Activated CD4-positive, CD25-positive, alpha-beta regulatory T cell treated with anti-CD3 and anti-CD28 coated beads, Interleukin-2, amount 50 U/mL, for 16 hours (primary cell): ENCODE measurements at places on chromosomes 5 and 9.

- no peak for DNase-seq
These were observed 200.6 kb upstream of the ZNF618 start for GRCh38 chr9:113675475-113675941.

- no peak for DNase-seq
These were observed 4.3 kb upstream of the C7 start for GRCh38 chr5:40904994-40905306.

DNA sequence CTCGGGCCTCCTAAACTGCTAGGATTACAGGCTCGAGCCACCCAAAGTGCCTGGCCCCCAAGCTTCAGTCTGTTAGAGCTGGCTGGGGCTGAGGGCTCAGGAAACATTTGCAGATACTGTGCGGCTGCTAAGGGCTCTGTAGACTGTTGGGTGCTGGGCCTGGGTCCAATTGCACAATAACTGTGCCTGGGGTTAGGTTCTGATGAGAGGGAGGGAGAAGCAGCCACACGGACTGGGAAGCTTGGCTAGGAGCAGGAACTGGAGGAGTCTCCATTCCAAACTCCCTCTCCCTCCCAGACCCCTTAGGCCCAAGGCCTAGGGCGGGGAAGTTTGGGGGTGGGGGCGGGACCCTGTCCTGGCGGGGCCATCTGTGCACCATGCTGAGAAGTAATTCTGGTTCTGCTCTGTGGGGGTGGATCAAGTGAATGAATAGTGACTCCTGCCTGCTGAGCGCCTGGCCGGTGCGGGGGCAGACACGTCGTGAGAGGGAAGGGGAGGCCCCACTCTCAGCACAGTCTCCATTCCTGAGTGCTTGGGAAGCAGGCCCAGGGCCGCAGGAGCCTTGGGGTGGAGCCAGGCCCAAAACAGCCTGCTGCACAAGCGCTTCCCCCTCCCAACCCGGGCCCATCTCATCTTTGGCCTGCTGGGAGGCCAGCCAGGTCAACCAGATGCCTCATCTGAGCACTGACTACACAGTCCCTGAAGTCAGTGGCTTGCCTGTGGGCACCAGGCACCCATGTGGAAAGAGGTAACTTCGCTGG is 1.5 kb downstream of the ASS1 start:
- DNase-seq: no peak

DNA sequence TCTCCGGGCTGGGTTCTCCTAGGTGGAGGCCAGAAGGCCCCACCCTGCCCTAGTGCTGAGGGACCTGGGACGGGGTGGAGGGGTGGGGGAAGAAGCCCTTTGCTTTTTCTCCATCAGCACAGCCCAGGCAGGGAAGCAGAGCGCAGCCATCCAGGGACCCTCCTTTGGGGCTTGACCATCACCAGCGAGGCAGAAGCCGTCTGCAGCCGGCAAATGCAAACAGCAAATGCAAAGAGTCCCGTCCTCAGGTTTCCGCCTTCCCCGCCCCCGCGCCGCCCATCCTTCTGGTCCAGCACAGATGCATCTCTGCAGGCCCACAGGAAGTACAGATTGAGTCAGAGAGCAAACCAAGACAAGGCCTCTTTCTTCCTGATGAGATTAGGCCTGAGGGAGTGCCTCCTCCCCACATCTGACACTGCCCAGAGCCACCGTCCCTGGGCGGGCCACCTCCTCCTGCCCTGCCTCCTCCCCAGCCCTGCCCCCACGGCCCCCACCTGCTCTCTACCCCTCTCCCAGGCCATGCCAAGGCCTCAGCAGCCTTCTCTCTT is 23.4 kb downstream of the CORO2A start:
- DNase-seq: no peak

- no peak for DNase-seq
These were observed 140.3 kb upstream of the PPP2R2B start for GRCh38 chr5:147018812-147019211.

GRCh38 chr9:136462664-136463063 is 20.2 kb downstream of the SEC16A start:
- DNase-seq: no peak

- no peak for DNase-seq
These were observed 86.4 kb downstream of the AMBP start for GRCh38 chr9:113991714-113992113.
